Stimulated activated CD8-positive, alpha-beta memory T cell treated with anti-CD3 and anti-CD28 coated beads, Interleukin-7, amount 100 ng/mL, for 4 hours (primary cell): ENCODE measurements at places on chromosomes 3 and 15.
A peak's percentile ranks its signal among the peaks of the same experiment; 100 is the strongest.

DNA sequence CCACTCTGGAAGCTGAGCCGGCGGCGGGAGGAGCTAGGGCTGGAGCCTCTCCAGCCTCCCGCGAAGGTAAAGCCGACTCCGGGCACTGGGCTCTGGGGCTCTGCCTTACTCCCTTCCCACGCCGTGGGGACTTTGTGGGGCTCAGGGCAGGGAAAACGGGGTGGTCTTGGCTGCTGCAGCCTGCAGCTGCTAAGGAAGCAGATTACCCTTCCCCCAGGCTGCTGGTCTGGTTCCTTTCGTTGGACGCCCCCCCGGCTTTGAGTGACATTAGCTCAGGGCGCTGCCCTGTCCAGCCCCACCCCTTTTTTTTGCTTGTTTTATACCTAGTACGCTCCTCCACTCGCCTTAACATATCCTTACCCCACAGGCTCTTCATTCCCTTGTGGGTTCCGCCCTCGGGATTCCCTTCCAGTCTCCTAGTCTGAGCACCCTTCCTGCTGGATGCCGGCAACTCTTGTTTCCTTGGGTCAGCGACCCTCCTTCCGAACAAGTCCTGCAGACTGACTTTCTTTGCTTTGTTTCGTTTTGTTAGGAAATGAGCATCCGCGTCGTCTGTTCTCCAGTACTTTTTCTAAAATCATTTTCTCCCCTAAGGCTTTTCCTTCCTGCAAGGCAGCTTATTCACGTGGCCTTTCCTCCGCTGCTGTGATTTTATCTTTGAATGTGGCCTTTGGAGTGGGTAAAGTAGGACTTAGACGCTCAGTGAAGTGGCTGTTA lies 551 bp downstream of the DNAJC13 start:
- DNase-seq: peak; percentile 10

DNA sequence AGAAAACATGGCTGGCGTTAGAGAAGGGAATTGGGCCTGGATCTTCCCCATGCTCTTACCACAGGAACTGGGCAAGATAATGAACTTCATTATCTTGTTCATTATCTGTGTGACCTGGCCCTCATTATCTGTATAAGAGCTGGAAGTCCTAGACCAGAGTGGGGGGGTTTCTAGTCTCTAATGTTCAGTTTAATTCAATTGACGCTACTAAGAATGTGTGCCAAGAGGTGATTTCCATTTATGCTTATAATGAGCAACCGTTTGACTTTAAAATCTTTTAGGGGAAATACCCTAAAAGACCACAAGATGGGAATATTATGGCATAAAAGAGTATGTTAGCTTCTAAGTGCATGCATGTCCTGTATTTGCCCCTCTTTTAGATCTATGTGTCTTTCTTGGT lies 59.1 kb upstream of the CSTA start:
- DNase-seq: no peak

- DNase-seq: peak; percentile 35
These were observed 1.9 kb upstream of the NLGN1 start for GRCh38 chr3:173395412-173396181.

DNA sequence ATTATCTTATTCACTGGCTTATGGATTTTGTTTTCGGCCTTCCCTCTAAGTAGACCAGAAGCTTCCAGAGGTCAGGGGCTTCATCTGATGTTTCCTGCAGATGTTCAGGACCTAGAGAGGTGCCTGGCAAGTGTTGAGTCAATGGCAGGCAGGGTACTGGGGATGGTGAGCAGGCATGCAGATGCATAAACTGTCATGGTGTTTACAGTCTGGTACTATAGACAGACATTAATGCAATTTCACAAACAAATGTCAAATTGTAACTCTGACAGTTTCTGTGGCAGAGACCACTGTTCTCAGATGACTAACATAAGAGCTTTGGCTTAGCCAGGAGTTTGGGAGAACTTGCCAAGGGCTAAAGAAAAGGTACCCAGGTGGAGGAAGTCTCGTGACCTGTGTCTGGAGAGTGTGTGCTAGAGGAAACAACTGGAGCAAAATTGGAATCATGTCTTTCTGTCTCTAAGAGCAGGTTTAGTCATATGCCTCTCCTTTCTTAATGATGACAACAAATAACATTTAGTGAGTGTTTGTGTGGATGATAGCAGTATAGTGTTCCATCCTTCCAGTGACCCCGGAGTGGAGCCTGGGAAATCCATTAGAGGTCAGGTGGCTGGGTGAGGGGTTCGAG lies 53.7 kb upstream of the TRAK1 start:
- DNase-seq: no peak

DNA sequence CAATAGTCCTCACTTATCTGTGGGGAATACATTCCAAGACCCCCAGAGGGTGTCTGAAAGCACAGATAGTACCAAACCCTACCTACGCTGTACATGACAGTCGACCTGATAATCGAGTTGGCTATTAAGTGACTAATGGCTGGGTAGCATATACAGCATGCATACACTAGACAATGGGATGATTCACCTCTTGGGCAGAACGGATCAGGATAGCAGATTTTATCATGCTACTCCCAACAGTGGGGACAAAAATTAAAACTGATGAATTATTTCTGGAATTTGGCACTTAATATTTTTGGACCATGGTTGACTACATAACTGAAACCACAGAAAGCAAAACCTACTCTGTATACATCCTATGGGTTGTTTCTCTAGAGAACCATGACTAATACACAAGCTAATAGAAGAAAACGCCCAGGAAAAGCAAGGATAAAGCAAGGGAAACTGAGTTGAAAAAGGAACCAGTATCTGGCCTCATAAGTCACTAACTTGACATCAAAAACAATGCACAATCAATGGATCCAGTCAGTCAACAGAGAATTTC lies 15.5 kb downstream of the ATG3 start:
- no peak for DNase-seq
